ENCODE measurements at places on chromosomes 6 and 20. TPM values are rescaled to one million over a fixed set of nuclear protein-coding genes. Genes with fewer than 3 reads are reported as not detected.

VIP gene
- not detected for total RNA-seq

DNA sequence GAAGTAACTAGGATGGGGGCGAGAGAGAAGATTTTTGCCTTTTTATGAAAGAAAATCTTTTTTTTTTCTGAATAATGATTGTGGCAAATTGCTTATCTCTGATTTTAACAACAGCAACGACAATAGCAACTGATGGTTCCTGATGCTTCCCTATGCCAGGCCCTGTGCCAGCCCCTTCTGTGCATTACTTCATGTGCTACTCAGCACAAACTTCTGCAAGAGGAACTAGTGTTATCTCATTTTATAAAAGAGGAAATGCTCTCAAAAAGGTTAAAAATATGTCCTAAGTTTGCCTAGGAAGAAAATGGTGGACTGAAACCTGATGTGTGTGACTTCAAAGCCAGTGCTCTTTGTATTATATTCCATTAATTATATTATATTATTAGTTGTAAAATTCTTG is 74.0 kb upstream of the RALGAPA2 start:
- no peak for DNase-seq

RSPO4 gene
- 8.1 TPM for total RNA-seq

BANF2 gene
- not detected for total RNA-seq

ABHD12 gene
- total RNA-seq: 57.4 TPM

- DNase-seq: no peak
Measured at GRCh38 chr6:28597924-28598722, 72.4 kb downstream of the GPX5 start.

DNA sequence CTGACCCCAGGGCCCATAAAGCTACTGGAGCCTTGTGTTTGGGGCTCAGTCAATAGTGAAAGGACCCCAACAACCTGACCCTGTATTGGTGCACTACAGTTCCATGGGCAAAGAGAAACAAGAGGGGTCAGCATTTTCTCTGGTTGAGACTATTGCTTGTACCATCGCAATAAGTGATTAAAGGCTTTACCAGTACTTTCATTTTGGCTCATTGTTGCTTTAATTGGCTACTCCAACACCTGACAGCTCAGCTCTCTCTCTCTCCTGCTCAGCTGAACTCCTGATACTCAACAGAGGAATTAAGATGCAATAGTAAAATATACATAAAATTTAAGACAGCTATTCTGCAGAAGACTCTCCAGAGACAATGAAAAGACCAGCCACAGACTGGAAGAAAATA is 17.8 kb downstream of the CD93 start:
- no peak for DNase-seq

GRCh38 chr20:15332711-15333160 is 995.3 kb upstream of the FLRT3 start:
- DNase-seq: no peak

DNA sequence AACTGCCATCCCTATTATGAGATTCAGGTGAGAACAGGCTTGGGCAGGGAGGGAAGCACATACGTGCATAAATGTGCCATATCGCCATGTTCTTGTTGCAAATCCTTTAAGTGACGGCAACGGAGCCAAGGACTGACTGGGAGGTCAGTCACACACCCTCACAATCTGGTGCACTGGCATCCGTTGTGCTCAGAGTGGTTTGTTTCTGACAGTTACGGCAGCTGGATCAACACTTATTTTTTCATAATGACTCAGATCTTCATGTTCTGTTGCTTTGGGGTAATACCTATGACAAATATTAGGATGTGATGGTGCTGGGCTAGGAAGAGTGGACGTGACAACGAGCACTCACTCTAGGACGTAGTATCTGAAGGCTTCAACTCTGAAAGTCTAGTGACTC is 56.2 kb upstream of the PREP start:
- DNase-seq: no peak

DNA sequence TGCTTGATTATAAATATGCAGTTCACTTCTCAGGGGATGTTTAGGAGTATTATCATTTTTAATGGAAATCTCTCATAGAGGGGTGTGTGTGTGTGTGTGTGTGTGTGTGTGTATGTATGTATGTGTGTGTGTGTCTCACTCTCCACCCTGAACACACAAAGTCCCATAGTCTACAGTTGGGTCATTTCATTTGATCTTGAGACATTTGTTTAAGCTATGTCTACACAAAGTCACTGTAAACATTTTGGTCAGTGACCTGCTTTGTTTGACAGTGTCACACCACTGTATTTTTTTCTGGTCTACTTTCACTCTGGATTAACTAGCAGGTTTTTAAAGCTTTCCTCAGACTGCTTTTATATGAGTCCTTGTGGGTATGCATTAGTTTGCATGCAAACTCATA is 215.2 kb downstream of the GRIK2 start:
- DNase-seq: no peak

DNA sequence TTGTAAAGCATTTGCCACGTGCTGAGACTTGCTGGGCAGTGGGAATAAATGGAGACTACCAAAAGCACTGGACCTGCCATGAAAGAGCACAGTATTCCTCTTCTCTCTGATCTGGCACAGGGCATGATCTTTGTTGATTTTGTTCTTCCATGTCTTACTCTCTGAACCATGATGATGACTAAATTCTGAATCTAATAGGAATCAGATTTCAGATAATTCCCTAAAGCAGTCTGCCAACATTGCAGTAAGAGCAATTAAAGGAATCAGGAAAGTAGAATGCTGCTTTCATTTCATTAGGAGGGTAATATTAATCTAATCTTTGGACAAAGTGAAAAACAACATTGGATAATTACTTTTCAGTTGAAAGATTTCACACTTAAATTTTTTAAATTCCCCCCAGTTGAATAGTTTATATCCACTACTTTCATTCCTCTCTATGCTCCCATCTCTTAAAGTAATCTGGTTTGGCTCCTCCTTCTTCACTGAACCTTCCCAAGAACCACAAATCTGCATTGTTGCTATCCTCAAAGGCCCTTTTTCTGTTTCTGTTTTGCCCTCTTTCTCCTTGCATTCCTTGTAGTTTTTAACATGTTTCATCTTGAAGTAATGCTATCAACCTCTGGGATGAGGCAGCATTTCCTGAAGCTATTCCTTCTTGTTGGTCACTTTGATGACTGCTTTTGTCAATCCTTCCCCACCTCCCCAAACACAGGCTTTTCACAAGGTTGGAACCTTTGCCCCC is 243.2 kb upstream of the TENT5A start:
- DNase-seq: no peak

DNA sequence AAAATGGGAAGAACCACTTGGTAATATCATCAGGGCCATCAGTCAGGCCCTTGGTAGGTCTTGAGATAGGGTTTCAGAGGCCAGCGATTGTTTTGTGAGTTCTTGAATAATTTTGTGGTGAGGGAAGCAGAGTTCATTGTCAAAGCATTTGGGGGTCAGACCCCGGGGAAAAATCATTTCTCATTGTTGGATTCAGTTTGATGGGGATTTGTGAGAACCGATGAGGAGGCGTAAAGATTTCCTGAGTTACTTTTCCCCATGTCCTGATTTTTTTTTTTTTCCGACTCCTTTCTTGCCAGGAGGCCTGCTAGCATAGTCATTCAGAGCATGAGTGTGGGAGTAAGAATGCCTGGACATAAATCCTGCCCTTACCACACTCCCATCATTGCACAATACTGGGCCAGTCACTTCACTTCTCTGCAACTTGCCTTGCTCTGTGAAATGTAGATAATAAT is 60.3 kb downstream of the TSHZ2 start:
- no peak for DNase-seq

GRCh38 chr20:38275815-38276550 is 15.4 kb upstream of the KIAA1755 start:
- peak; percentile 81 for DNase-seq

- DNase-seq: peak; percentile 76
Measured at GRCh38 chr6:33075568-33076405, at the start of gene HLA-DPB1. Gene HLA-DPB1 (plus strand): TSS chr6:33075990. CDS start chr6:33076042, 52 bp downstream.

- no peak for DNase-seq
Measured at GRCh38 chr6:116010386-116010785, 50.3 kb downstream of the FRK start.

EMILIN3 gene
- 1.3 TPM for total RNA-seq

DNA sequence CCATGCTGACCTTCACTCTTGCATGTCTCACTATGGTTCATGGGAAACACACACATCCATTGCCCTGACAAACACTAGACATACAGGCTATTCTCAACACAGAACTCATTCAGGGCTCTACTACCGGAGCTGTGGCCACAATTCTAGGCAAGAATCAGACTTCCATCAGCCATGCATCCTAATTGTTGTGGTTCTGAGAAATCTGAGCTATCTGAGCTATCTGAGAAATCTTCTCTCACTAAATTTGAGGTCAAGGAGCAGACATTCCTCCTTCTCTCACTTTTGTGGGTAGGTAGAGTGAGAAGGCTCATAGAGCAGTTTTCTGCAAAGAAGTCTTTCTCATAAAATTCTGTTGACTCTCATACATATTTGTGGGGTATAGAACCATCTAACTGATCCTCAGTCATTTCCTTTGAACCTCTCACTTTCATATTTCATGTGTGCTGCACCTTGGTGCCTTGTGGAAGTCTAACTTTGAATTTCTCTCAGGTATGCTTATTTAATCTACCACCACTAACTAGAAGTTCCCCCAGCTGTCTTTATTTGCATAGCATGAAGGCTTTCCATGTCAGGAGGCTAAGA is 43.6 kb downstream of the ADGRF1 start:
- no peak for DNase-seq

CTCFL gene
- 0.09 TPM for total RNA-seq

BMP2 gene
- 343 TPM for total RNA-seq

DNA sequence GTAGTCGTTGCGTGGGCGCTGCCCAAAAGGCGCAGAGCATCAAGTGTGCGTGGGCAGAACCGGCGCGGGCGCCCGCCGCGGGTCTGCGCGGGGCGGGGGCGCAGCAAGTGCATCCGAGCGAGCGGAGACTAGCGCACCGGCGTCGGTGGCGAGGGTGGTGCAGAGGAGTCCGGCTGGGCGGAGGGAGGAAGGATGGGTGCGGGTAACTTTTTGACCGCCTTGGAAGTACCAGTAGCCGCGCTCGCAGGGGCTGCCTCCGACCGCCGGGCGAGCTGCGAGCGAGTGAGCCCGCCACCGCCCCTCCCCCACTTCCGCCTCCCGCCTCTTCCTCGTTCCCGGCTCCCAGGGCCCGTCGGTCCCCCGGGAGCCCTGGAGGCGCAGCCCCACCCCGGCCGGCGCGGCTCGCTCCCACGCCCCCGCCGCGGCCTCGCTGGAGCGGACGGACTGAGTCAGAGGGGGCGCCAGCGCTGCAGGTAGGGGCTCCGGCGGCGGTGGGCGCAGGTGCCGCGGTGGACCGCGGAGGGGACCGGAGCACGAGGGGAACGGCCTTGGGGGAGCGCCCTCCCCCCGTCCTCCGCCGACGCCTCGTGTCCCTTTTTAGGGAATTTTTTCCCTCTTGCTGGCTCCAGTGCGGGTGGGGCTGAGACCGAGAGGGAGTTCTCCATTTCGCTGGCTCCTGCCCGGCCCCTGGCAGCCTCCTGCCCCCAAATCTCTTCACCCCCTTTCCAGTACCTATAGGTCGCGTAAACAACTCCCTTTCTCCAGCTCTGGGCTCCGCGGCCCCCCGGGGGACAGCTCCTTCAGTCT is 1.6 kb upstream of the DBNDD2 start:
- DNase-seq: peak; percentile 72

GRCh38 chr6:157494132-157494710 is 113.2 kb downstream of the ZDHHC14 start:
- no peak for DNase-seq

VSX1 gene
- total RNA-seq: not detected

- peak; percentile 6 for DNase-seq
Measured at GRCh38 chr6:116840091-116840490, 11.2 kb upstream of the GPRC6A start.
